A172 (cell line): ENCODE measurements at places on chromosomes 6 and 20.

DNA sequence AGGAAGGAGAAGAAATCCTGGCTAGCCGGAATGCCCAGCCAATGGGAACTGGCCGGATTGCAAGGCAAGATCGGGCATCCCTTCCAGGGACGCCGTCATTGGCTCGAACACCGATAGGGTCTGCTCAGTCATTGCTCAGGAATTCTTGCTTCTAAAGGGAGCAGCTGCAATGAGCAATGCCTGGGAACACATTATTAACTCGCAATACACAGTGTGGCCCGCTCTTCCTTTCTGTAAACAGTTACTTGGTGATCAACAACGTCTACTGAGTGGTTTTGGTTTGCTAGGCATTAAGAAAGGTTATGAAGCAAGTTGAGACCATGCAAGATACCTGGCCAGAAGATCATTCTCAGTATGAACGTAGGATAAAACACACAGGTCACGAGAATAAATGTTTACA, 165.4 kb upstream of the CITED2 start:
- peak; percentile 96 for DNase-seq

DNA sequence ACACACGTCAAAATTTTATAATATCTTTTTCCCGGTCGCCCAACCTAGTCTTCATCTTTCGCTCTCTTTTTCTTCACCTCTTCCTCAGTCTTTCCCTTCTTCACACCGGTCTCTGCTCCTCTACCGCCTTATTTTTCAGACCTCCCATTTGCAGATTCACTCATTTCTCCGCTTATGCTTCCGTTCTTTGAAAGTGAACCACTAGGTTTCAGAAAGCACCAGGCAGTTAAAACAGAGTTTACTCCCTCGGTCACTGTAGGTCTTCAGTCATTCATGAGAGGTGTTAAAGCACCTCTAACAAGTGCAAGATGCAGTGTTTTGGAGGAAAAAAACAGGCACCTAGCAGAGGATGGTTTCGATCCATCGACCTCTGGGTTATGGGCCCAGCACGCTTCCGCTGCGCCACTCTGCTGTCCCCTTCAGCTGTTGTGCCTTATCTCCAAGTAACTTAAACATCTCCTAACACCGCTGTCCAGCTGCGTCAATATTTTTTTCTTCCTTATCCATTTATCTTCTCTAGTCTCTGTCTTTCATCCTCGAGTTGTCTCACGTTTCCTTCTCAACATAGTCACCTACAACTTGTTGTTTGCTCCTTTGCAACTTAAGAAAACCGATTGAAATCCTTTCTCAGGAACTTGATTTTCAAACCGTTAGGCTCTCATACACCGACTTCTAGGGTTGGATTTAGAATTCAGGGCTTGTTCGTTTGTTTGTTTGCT, 119.7 kb upstream of the ZNF184 start:
- DNase-seq, result peak; percentile 87

DNA sequence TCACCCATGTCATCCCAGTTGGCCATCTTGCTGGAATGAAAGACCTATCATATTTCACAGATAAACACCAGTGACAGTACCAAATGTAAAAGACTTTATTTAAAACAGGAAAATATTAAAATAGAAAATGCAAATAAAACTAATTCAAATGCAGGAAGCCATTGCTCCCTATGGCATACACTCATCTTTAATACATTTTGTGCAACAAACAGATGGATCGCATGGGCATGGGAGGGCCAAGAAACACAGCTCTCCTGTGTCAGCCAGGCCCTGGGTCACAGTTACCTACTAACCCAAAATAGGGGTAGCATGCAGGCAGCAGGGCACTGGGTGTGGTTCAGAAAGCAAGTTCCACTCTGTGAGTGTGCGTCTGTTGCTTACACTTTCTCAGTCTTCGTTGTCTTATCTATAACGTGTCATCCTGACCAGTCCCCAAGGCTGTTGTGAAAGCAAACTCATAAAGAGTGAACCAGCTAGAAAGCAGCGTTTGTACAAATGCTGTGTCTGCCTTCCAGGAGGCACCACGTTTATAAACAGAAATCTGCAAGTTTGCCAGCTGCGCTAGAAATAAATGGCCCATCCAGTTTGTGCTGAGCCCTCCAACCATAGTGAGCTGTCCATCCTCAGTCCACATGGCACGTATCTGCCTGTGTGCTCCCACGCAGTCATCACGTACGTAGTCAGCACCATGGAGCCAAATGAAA, 180.5 kb downstream of the SYNDIG1 start:
- DNase-seq, result peak; percentile 20

DNA sequence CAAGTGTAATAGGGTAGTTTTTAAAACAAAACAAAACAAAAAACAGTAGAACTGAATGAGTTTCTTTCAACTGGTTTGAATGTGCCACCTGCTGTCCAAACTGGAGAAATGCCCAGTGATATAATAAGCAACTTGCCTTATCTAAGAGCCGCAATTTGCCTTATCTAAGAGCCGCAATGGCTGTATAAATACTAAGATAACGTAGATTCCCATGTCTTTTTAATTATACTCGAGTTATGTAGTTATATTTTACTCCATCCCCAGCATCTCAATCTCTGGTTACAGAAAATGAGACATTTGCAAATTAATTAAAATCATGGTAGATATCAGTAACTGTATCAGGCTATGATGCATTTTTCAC, 67.2 kb downstream of the RPP40 start:
- peak; percentile 74 for DNase-seq

DNA sequence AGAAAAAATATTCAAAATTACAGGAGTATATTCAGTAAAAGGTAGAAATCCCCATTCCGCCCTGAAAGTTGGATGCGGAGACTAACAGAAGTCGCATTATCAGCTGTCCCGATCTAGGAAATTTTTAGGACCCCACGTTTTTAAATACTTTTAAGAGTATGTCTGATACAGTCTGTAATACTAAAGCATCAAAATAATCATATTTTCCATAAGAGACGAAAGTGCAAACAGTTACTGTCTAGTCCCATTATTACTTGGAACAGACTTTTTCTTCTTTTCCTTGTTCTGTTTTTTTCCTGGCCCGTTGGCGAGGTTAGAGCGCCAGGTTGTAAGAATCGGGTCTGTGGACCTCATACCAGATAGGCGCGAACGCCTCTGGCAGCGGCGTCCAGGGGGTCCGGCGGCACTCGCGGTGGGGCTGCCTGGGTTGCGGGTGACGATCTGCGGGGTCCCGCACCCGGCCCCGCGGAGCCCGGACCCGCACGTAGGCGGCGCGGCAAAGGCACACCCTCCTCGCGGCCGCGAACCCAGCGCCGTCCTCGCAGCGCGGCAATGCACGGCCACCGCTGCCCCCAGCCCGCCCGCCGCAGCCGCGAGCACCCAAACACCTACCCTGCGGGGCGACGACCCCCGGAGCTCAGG, 460 bp downstream of the PLAGL1 start:
- no peak for DNase-seq

GRCh38 chr20:2331901-2332565, 36.2 kb downstream of the TGM3 start:
- DNase-seq, result no peak

- DNase-seq, result peak; percentile 57
Measured at GRCh38 chr6:129498950-129499842, 210.8 kb downstream of the ARHGAP18 start.

- no peak for DNase-seq
Measured at GRCh38 chr20:36866164-36866563, 9.8 kb upstream of the TLDC2 start.

- peak; percentile 51 for DNase-seq
Measured at GRCh38 chr6:42320762-42321161, 103.1 kb upstream of the MRPS10 start.

GRCh38 chr20:57579898-57580447, 19.1 kb downstream of the PCK1 start:
- peak; percentile 35 for DNase-seq

GRCh38 chr20:31864521-31865400, 5.6 kb downstream of the DUSP15 start:
- DNase-seq, result no peak

- DNase-seq, result no peak
Measured at GRCh38 chr6:138245751-138246150, 27.5 kb upstream of the PBOV1 start.

- DNase-seq, result no peak
Measured at GRCh38 chr20:4056880-4057279, 41.5 kb upstream of the RNF24 start.

DNA sequence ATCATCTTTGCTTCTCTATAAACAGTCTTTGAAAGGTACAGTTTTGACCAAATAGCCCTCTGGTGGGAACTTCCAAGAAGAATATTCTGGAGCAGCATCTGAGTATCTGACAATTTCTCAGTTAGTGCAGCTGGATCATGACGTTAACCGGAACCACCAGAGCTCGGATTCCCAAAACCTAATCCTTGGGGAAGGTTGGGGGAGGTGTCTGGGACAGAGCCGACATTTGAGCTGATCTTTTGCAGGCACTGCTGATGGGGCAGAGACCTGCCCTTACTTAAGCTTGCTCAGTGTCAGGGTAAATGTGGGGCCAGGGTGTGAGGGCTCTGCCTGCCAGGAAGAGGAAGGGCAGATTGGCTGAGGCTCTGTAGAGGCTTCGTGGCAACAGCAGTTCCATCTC, 416.6 kb downstream of the DHX35 start:
- no peak for DNase-seq

- no peak for DNase-seq
Measured at GRCh38 chr20:21707999-21708737, 2.7 kb downstream of the PAX1 start.

GRCh38 chr6:20159781-20160540, 52.3 kb downstream of the MBOAT1 start:
- DNase-seq, result no peak

GRCh38 chr6:56581296-56581925, 61.3 kb downstream of the DST start:
- DNase-seq, result no peak

- DNase-seq, result no peak
Measured at GRCh38 chr6:9155836-9156235, 720.5 kb upstream of the SLC35B3 start.

- peak; percentile 48 for DNase-seq
Measured at GRCh38 chr6:151847064-151847463, 39.6 kb downstream of the ESR1 start.

- DNase-seq, result no peak
Measured at GRCh38 chr6:41630069-41630468, 8.2 kb upstream of the MDFI start.

DNA sequence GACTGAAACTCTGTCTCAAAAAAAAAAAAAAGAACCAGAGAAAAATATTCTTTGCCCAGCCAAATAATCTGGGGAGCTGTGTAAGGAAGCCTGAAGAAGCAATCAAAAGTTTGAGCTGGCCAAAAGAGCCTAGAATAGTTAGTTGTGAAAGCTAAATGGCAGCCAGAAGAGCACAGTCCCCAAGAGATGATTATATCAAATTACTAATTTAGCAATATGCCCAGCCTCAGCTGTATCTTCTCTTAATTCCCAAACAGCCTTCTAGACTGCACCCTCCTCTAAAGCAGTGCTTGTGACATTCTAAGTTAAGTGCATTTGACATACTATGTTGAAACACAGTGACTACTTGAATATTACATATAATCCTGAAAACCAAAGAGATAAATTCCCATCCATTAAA, 38.9 kb downstream of the CDK19 start:
- DNase-seq, result no peak

GRCh38 chr6:67501755-67502154, 1133.3 kb upstream of the ADGRB3 start:
- DNase-seq, result no peak

DNA sequence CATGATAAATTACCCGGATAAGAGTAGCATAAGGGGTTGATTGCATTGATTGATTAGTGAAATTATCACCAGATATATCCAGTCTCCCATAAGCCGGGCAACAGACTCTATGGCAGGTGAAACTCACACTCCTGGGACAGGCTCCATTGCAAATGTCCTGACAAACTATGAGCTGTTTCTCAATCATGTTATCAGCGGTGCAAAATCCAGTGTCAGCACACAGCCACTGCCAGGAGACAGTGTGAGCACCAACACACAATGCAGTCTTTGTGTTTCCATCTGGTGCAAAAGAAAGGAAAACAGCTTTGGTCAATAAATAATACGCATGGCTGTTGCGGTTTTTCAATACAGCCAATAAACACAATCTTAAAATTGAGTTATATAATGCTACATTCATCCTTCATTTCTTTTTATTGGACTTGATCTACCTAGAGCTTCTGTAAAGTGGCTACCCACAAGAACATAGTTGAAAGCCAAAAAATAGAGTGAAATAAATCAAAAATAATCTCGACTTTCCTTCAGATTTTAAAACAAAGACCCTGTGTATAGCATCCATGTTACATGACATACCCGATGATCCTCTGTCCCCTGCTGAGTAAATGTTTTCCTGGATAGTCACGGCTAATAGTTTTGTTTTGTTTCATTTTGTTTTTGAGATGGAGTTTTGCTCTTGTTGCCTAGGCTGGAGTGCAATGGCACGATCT, 64.3 kb upstream of the AFDN start:
- DNase-seq, result no peak

GRCh38 chr6:22952097-22952496, 382.7 kb downstream of the HDGFL1 start:
- DNase-seq, result no peak

- DNase-seq, result no peak
Measured at GRCh38 chr6:150091476-150091875, 22.6 kb upstream of the ULBP3 start.

GRCh38 chr6:12636336-12636735, 80.2 kb upstream of the PHACTR1 start:
- DNase-seq, result no peak

- DNase-seq, result no peak
Measured at GRCh38 chr6:30185846-30186484, 22.6 kb downstream of the TRIM15 start.

GRCh38 chr6:120945905-120946594, 388.2 kb downstream of the TBC1D32 start:
- no peak for DNase-seq

DNA sequence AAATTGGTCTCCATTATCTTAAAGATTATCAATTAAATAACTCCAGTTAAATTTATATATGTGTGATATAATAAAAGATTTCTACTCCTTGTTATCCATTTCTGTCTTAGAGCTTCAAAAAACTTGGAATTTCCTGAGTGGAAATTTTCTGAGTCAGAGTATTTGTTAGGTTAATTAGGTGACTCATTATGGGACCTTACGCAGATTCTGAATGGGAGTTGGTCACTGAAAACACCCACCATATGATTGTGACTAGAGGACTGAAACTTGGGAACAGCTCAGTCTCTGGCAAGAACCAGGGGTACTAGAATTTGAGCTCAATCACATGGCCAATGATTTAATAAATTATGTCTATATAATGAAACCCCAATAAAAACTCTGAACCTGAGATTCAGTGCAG, 125.4 kb upstream of the HMGCLL1 start:
- peak; percentile 56 for DNase-seq

DNA sequence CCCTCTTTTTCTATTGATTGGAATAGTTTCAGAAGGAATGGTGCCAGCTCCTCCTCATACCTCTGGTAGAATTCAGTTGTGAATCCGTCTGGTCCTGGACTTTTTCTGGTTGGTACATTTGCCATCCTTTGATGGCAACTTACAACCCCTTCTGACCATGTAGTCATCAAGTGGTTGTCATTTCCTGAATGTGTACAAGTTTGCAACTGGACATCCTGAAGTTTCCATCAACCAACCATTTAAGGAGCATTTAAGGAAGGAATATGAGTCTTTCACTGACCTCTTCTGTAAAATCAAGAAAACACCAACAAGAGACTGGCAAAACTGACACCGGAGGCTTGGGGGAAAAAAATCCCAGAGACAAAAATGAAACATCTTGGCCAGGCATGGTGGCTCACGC, 97.4 kb downstream of the RIN2 start:
- DNase-seq, result no peak
